Activated CD8-positive, alpha-beta T cell treated with anti-CD3 and anti-CD28 coated beads for 36 hours (primary cell): ENCODE measurements at places on chromosomes 12 and 14. TPM values are rescaled to one million over a fixed set of nuclear protein-coding genes. Genes with fewer than 3 reads are reported as not detected.

- H3K4me1 ChIP-seq: peaks cover 31% of the 10 kb centered on the region
- no peaks in the 10 kb centered on the region for H3K27me3 ChIP-seq
- peak overlapping the region; percentile 72 for H3K4me3 ChIP-seq
These were observed 127.7 kb upstream of the MAX start for GRCh38 chr14:65229748-65230728.

- H3K36me3 ChIP-seq: peaks cover 64% of the 10 kb centered on the region
- H3K4me1 ChIP-seq: no peaks in the 10 kb centered on the region
- H3K4me3 ChIP-seq: no peak overlapping the region
- no peak overlapping the region for H3K27ac ChIP-seq
- peak; percentile 13 for DNase-seq
These were observed 244.4 kb upstream of the GARIN2 start for GRCh38 chr14:66944872-66945271.

- H3K27me3 ChIP-seq: no peaks in the 10 kb centered on the region
- H3K36me3 ChIP-seq: no peaks in the 10 kb centered on the region
- H3K27ac ChIP-seq: no peak overlapping the region
- no peaks in the 10 kb centered on the region for H3K4me1 ChIP-seq
These were observed 288.2 kb downstream of the PPFIA2 start for GRCh38 chr12:81470923-81471322.

GRCh38 chr14:70096866-70097265 lies 91.9 kb downstream of the SLC8A3 start:
- H3K4me3 ChIP-seq: no peak overlapping the region
- H3K27me3 ChIP-seq: peaks cover 24% of the 10 kb centered on the region
- no peak overlapping the region for H3K27ac ChIP-seq
- no peaks in the 10 kb centered on the region for H3K36me3 ChIP-seq
- no peaks in the 10 kb centered on the region for H3K4me1 ChIP-seq

- no peak overlapping the region for H3K27ac ChIP-seq
- H3K4me3 ChIP-seq: no peak overlapping the region
- no peaks in the 10 kb centered on the region for H3K4me1 ChIP-seq
- DNase-seq: no peak
These were observed 575.5 kb downstream of the PRKD1 start for GRCh38 chr14:29351996-29352705.

DNA sequence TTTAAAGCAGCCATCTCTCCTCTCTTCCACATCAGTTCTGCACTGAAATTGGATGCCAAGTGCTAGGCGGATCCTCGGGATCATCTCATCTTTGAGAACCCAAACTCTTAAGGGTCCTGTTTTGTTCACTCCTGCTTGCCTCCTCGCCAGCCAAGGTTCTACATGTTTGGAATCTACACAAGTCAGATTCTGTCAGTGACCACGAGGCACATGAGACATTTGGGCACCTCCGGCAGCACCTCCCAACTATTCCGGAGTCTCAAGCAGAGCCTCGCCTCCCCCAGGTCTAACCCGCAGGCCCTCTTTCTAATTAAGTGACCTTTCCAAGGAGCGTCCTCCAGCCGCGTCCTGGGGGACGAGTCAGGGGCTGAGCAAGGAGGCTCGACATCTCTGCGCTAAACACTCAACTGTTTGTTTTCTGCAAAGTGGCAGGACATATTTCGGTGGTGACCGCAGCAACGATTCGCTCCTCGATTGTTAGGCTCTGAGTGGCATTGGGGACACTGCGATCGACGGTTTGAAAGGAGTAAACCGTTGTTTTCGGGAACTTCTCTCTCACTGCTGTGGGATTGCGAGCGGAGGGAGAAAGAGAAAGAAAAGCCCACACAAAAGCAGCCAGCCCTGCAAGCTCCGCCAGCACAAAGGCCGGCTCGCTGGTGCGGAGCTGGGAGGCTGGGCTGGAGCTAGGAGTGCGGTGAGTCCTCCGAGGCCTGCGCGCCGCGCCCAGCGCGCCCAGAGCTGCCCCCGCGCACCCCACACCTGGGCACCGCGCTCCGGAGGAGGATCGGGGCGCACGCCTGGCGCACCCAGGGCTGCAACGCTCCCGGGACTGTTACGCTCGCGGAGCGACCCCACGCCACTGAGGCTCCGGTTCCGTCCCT lies 640 bp downstream of the ARMH4 start:
- H3K27ac ChIP-seq: no peak overlapping the region
- peaks cover 46% of the 10 kb centered on the region for H3K27me3 ChIP-seq
- H3K36me3 ChIP-seq: no peaks in the 10 kb centered on the region
- peak; percentile 7 for DNase-seq
- peaks cover 12% of the 10 kb centered on the region for H3K4me1 ChIP-seq
- H3K4me3 ChIP-seq: peak overlapping the region; percentile 66

DNA sequence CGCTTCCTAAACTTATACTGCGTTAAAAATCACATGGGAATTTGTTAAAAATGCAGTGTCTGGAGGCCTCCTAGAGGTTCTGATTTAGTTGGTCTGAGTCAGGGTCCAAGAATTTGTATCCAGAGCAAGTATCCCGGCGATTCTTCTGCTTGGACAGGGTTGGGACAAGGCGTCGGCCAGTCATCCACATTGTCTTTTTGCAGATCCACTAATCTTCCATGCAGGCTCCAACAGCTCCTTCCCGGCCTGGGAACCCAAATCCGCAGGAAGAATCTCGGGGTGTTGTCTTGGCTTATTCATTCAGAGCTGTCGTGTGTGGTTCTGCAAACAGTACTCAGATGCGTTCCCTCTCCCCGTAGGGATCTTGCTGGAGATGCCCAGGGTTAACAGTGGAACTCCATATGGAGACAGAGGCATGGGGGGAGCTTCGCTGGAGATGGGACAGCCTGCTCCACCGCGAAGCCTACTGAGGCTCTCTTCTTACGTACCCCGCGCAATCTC lies 25.3 kb downstream of the GPRC5D start:
- H3K4me1 ChIP-seq: no peaks in the 10 kb centered on the region
- no peak for DNase-seq
- no peak overlapping the region for H3K27ac ChIP-seq
- no peaks in the 10 kb centered on the region for H3K36me3 ChIP-seq
- H3K27me3 ChIP-seq: no peaks in the 10 kb centered on the region
- H3K4me3 ChIP-seq: no peak overlapping the region

- no peaks in the 10 kb centered on the region for H3K4me1 ChIP-seq
- no peak overlapping the region for H3K27ac ChIP-seq
- no peaks in the 10 kb centered on the region for H3K27me3 ChIP-seq
- H3K36me3 ChIP-seq: no peaks in the 10 kb centered on the region
These were observed 21.0 kb upstream of the LMO3 start for GRCh38 chr12:16626991-16627390.

GRCh38 chr12:23262670-23263069 lies 637.7 kb downstream of the ETNK1 start:
- H3K36me3 ChIP-seq: no peaks in the 10 kb centered on the region
- H3K27ac ChIP-seq: no peak overlapping the region
- no peak overlapping the region for H3K4me3 ChIP-seq
- H3K4me1 ChIP-seq: no peaks in the 10 kb centered on the region

DNA sequence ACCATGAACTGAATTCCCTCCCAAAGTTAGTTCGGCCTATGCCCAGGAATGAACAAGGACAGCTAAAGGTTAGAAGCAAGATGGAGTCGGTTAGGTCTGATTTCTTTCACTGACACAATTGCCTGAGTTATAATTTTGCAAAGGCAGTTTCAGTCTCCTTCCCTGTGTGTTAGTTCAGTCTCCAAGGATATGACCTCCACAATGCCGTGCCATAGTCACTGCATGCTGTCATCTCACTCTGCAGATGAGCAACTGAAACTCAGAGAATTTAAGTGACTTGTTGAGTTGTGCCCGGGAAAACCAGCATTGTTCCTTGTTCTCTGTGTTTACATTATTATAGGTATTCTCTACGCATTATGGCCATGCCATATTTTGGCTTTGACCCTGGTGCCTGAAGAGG lies 10.1 kb upstream of the SERPINA1 start:
- H3K27ac ChIP-seq: no peak overlapping the region
- DNase-seq: no peak
- H3K36me3 ChIP-seq: no peaks in the 10 kb centered on the region
- H3K4me1 ChIP-seq: peaks cover 17% of the 10 kb centered on the region
- peaks cover 25% of the 10 kb centered on the region for H3K27me3 ChIP-seq

DNA sequence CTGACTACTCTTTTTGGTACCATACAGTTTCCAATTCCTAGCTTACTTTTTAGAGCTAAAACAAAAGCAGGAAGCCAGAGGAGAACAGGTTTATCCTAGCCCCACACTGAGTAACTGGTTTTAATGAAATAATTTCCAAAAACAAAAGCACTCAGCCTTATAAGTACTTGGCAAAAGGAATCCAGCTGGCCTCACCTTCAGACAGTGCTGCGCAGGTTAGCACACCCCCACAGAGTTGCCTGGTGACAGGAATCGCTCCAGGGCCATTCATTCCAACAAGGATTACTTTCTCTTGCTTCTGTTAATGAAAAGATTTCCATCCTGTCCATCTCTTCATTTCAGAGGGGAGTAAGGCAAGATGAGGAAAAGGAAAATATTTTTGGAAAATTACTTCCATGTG lies 84.6 kb downstream of the SCFD1 start:
- peaks cover 11% of the 10 kb centered on the region for H3K36me3 ChIP-seq
- H3K4me1 ChIP-seq: no peaks in the 10 kb centered on the region
- H3K4me3 ChIP-seq: no peak overlapping the region
- no peak for DNase-seq
- H3K27ac ChIP-seq: no peak overlapping the region
- no peaks in the 10 kb centered on the region for H3K27me3 ChIP-seq

- peaks cover 32% of the 10 kb centered on the region for H3K4me1 ChIP-seq
- H3K27me3 ChIP-seq: no peaks in the 10 kb centered on the region
- peak overlapping the region; percentile 97 for H3K27ac ChIP-seq
These were observed 1.5 kb downstream of the PNN start for GRCh38 chr14:39176263-39177167.

DNA sequence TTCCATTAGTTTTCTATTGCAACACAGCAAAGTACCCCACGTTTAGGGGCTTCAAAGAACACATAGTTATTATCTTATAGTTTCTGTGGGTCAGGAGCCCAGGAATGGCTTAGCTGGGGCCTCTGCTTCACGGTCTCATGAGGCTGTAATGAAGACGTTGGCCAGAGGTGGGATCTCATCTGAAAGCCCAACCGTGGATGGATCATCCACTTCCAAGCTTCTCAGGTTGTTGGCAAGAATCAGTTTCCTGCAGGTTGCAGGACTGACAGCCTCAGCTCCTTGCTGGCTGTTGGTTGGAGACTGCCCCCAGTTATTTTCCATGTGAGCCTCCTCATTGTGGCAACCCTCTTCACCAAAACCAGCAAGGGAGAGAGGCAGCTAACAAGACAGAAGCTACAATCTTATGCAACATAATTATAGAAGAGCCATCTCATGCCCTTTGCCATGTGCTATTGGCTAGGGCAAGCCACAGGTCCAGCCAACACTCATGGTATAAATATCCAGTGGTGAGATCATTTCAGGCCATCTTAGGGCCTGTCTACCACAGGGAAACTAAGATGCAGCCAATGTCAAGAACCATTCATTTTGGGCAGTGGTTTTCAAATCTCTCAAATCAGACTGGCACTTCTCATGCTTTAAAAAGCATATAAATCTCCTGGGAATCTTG lies 452.4 kb downstream of the MED13L start:
- H3K27me3 ChIP-seq: peaks cover 4% of the 10 kb centered on the region
- no peaks in the 10 kb centered on the region for H3K4me1 ChIP-seq
- DNase-seq: no peak
- no peak overlapping the region for H3K27ac ChIP-seq

- DNase-seq: no peak
- no peak overlapping the region for H3K4me3 ChIP-seq
- peaks cover 7% of the 10 kb centered on the region for H3K4me1 ChIP-seq
- no peaks in the 10 kb centered on the region for H3K36me3 ChIP-seq
These were observed 31.0 kb upstream of the SLC38A1 start for GRCh38 chr12:46299851-46300250.

- no peaks in the 10 kb centered on the region for H3K4me1 ChIP-seq
- H3K27me3 ChIP-seq: peaks cover 3% of the 10 kb centered on the region
- no peaks in the 10 kb centered on the region for H3K36me3 ChIP-seq
- peak; percentile 16 for DNase-seq
- no peak overlapping the region for H3K27ac ChIP-seq
These were observed 59.2 kb upstream of the TSPAN8 start for GRCh38 chr12:71216725-71217579.

- no peak for DNase-seq
- H3K27ac ChIP-seq: peak overlapping the region; percentile 1
- peaks cover 54% of the 10 kb centered on the region for H3K36me3 ChIP-seq
- no peaks in the 10 kb centered on the region for H3K27me3 ChIP-seq
- H3K4me1 ChIP-seq: peaks cover 65% of the 10 kb centered on the region
These were observed 3.6 kb downstream of the SCAF11 start for GRCh38 chr12:45986641-45987339.

DNA sequence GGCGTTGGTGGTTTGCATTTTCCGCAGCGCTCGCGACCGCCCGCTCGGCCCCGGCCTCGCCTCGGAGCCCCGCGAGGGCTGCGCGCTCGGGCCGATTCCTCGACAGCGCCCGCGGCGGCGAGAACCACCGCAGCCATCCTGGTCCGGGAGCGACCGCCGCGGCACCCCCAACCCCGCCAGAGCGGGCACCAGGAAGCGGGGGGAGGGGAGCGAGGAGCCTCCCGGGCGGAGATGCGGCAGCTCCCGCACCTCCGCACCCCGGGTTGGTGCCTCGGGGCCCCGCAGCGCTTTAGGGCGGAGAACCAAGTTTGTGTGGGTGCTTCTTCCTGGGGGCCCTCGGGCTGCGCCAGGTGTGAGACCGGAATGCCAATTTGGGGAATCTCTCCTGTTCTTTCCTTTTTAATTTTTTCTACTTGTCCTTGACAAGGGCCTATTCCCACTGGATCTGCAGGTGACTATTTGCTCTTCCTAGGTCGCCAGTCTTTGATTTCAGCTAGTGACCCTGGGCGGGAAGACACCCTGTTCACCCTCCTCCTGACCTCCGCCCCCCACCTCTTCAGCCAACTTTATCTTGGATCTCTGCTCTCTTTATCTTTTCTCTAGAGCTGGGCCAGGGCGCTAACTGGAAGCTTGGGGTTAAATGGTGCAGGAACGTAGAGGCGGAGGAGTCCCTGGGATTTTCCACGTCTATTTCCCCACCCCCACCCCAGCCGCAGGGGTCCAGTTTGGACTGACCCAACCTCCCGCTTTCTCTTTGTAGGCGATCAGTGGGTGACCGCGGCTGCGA lies at the start of gene SOCS2:
SOCS2 (plus strand) TSS at position 751 of the 787 bp plus-strand sequence. CDS start 223 bp downstream, outside the sequence.
- H3K27me3 ChIP-seq: peaks cover 11% of the 10 kb centered on the region
- DNase-seq: peak; percentile 33
- peaks cover 41% of the 10 kb centered on the region for H3K36me3 ChIP-seq

KERA gene
- total RNA-seq: not detected

MYO1H gene
- not detected for total RNA-seq

RERGL gene
- total RNA-seq: not detected

FOXM1 gene
- 64.4 TPM for total RNA-seq

SYT10 gene
- total RNA-seq: not detected

SYCP3 gene
- total RNA-seq: 0.09 TPM
